Skeletal muscle cell (primary cell): ENCODE measurements at places on chromosomes 6 and 20.

DNA sequence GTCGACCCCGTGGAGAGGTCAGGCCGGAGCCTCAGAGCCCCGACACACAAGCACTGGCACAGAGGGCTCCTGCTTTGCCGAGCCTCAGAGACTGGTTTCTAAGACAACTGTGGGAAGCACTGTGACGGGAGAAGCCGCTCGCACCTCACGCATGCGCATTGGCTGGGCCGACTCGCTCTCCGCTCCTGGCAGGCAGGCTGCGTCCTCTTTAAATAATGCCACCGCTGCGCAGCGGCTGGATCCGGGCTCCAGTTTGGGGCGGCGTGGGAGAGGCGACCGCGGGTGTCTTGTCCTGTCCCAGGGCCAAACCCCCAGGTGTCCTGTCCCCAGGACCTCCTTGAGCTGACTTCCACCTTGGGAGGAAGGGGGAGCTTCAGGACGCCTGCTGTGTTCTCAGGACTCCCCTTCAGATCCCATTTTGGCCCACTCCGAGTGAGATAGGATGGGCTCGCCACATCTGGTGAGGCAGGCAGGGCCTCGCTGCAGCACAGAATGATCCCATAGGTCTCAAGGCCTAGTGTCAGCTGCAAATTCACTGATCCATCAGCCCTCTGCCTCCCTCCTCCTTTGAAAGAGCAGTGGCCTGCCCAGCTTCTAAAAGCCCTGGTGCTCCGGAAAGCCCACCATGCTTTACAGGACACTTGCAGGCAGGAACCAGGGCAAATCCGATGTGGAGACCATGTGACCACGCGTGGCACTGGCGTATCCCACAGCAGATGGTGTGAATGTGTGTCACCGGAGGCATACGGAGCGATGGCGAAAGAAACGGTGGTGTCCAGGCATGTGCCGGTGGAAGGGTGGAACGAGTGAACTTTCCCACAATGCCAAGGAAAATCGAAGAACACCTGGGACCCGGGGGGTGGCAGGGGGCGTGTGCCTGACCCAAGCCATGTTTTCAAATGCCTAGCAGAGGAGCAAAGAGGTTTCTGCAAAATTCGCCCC, 169.3 kb upstream of the ZNF337 start:
- no peak for DNase-seq

DNA sequence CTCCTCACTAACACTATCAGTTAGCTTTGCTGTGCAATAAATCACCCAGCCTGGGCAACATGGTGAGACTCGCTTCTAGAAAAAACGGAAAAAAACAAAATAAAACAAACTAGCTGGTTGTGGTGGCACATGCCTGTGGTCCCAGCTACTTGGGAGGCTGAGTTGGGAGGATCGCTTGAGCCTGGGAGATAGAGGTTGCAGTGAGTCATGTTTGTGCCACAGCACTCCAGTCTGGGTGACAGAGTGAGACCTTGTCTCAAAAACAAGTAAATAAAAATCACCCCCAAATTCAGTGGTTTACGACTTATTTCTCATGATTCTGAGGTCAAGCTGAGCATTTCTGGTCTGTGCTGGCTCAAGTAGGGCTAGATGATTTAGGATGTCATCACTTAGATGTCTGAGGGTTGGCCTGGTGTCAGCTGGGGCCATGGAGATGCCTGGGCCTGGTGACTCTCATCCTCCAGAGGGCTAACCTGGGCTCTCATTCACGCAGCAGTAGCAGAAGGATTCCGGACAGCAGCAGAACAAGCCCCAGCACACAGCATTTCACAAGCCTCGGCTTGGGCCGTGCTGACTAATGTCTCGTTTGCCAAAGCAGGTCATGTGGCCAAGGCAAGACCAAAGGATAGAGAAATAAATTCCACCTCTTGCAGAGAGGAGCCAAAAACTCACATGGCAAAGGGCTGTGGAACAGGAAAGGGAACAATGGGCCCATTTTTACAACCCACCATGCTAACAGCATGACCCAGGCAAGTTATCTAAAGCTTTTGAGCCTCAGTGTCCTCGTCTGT, 32.5 kb downstream of the MGME1 start:
- peak; percentile 67 for DNase-seq

GRCh38 chr6:15825332-15825930, 162.6 kb upstream of the DTNBP1 start:
- DNase-seq = no peak

- DNase-seq = no peak
Measured at GRCh38 chr20:23632711-23633573, 4.8 kb downstream of the CST3 start.

DNA sequence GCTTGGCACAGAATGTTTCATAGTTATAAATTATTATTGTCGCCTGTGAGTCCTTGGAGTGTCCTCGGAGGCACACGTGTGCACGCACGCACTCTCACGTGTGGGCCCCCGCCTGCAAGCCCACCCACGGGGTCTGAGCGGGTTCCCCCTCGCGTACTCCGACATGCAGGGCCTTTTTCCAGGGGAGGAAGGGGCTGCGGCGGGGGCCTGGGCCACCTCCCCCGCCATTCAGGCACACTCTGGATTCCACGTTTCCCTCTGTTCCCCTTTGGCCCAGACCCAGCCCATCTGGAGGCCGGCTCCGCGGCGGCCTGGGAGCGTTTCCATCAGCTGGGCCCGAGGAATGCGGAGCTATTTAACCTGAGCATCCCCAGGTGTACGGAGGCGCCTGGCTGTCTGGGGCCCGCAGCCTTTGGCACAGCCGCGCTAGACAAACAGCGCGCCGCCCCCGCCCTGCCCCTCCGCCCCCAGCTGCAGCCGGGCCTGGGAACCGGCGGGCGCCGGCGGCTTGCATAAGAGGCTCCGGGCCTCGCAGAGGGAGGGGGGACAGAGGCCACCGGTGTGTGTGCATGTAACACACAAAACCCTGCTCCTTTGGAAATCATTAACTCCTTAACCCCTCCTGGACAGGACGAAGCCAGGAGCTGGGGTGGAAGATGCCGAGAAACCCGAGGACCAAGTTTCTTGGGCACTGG, 3.3 kb downstream of the ID1 start:
- DNase-seq = peak; percentile 61

- DNase-seq = no peak
Measured at GRCh38 chr6:84052883-84053241, 19.3 kb downstream of the MRAP2 start.

DNA sequence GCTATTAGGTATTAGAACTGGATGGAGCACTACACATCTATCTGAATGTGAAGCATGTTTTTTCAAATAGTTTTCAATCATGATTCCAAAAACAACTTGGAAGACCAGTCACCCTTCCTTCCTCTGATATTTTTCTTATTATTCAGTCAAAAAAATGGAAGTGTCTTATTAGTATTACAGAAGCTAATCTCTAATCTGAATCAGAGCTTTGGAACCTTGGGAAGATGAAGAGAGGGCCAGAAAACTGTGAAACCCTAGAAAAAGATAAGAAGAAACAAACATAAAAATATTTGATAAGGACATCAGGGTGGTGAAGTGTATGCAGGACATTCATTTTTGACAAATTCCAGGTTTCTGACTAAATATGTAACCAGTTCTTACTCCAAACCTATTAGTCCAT, 166.3 kb upstream of the PRSS16 start:
- no peak for DNase-seq

- DNase-seq = no peak
Measured at GRCh38 chr6:16733085-16733484, 28.2 kb downstream of the ATXN1 start.

DNA sequence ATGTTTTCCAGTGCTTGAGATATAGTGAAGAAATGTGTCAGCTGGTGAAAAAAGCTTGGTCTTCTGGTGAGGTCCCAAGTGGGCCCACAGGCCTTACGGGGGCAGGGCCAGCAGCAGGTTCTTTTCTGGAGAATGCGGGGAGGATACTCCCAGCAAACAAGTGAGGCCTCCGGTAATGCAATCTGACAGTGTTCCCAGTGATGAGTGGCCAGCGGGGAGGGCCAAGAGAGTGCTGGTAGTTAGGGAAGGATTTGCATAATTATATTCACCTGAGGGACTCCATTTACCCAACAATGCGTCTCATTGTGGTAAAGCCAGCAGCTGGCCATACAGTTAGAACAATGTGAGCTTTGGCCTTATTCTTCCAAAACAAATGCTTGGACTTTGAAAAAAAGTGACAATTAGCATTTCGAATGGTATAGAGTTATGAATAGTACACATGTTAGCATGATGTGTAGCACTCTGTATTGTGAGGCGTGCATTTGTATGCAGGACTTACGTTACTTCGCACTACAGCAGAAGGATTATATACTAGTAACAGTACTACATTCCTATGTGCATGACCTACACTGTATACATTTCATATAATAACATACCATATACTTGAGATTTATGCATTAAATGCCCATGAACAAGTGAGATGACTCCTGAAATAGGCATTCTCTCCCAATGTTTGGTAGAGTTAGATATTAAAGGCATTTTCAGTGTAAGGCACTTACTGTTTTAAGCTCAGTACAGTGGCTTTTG, 69.8 kb downstream of the MYB start:
- DNase-seq = no peak

DNA sequence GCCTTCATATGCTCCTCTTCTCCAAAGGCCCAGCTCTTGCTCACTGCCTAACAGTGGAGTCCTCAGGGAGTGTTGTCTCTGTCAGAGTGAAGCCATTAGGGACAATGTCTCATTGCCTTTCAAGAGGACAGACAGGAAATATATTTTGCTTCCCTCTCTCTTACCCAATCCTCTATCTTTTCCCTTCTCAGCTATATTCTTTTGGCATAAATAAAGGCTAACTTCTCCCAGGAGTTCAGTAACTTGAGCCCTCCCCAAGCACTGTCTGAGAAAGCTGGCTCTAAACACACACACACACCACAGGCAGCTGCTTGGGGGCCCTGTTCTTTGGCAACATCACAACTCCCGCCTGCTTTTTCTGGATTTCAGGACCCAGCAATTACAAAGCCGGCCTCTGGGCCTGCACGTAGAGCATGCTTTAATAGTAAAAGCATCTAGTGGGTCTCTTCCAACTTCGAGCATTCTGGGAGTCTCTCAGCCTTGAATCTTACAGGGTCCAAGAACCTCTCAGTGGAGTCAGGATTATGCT, 34.7 kb upstream of the LAMA4 start:
- DNase-seq = peak; percentile 98

GRCh38 chr6:53944091-53944490, 149.3 kb downstream of the LRRC1 start:
- no peak for DNase-seq

DNA sequence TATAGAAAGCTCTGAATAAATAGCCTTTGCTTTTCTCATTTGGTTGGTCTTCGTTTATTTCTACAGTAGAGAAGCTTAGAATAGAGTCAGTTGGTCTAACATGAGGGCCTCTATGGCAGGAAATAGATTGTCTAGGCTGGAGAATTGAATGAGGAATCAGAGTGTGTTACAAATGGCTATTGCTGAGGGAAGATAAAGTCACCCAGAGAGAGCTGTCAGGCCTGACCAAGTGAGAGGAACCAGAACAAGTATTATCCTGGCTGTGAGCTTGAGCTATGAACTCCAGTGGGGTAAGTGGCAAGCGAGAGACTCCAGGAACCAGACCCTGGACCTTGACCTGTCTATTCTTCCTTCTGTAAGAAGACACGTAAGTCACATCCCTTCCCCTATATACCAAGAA, 353.1 kb downstream of the CD83 start:
- DNase-seq = no peak

- DNase-seq = no peak
Measured at GRCh38 chr6:121723623-121724022, 288.2 kb downstream of the GJA1 start.

DNA sequence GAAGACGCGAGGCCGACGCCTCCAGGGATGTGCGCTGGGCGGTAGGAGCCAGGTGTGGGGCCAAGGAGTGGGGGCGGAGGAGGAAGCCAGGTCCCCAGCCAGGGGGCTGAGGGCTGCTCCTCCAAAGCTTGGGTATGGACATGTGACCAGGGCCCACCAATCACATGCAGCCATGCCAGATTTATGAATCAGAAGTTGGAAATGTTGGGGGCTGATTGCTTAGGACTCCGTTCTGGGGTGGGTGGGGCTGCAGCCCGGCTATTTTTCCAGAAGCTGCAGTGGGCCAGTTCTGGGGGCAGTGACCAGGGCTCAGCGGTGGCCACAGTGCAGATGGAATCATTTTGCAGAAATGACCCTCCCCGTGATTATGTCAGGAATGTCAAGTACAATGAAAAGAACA, 96.0 kb downstream of the CEBPB start:
- DNase-seq = peak; percentile 77

- no peak for DNase-seq
Measured at GRCh38 chr20:14342918-14343317, 5.5 kb upstream of the FLRT3 start.

DNA sequence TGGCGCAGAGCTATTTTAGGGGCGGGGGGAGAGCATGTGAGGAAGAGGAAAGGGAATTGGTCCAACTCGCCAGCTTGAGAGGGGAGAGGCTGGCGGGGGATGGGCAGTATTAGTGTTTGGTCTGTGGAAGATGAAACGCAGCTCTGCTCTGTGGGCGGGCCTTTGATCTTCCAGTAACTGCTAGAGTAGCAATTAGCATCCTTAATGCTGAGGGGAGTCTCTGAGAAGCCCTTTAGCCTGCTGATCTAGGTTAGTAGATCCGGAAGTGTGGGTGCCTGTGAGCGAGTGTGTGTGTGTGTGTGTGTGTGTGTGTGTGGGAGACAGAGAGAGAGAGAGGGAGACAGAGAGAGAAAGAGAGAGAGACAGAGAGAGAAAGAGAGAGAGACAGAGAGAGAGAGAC, 117.2 kb upstream of the BACH2 start:
- no peak for DNase-seq

- DNase-seq = no peak
Measured at GRCh38 chr6:116426551-116426950, 34.6 kb upstream of the CALHM6 start.

- DNase-seq = no peak
Measured at GRCh38 chr20:50467174-50467573, 43.0 kb upstream of the PTPN1 start.

DNA sequence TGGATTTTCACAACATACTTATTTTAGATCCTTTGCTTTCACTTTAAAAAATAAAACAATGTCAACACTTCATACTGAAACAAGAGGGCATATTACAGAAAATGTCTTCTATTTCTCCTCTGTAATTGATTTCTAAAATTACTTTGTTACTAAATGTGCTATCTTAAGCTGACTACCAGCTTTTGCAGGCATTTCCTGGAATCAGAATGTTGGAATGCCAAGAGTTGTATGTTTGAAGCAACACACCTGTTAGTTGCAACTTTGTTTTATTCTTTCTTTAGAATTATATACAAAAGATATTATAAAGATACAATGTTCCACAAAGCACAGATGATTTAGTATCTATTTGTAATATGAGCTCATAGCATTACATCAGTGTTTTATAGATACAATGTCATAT, 62.5 kb upstream of the TMEM170B start:
- no peak for DNase-seq

DNA sequence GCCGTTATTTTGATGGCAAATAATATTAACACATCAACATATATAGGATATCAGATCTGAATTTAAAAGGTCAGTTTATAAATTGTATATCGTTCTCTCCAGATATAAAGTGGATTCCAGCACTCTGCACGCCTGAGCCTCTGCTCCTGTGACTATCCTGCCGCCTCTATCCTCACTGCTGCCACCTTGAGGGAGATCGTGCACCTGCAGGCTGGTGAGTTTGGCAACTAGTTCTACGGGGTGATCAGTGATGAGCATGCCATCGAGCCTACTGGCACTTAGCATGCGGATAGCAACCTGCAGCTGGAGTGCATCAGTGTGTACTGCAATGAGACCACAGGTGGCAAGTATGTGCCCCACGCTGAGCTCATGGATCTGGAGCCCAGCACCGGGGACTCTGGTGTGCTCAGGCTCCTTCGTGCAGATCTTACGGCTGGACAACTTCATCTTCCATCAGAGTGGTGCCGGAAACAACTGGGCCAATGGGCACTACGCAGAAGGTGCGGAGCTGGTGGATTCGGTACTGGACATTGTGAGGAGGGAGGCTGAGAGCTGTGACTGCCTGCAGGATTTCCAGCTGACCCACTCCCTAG, 84.9 kb downstream of the FBXO5 start:
- peak; percentile 3 for DNase-seq
